ENCODE measurements at places on chromosomes 7 and 10.

DNA sequence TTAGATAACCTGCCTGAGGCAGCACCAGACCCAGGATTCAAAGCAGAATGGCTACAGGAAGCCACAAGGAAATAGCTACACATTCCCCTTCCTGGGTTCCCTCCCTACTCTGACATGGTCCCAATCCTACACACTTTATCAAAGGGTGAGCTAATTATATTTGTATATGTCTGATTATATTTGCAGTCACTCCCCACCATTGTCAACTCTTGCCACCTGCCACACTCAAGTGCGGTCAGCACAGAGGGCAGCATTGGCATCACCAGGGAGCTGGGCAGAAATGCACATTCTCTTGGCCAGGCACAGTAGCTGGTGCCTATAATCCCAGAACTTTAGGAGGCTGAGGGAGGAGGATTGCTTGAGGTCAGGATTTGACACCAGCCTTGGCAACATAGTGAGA, 114.1 kb upstream of the PDLIM1 start:
- no peak for DNase-seq

- DNase-seq: no peak
These were observed 70.3 kb upstream of the DGKI start for GRCh38 chr7:137916980-137917645.

DNA sequence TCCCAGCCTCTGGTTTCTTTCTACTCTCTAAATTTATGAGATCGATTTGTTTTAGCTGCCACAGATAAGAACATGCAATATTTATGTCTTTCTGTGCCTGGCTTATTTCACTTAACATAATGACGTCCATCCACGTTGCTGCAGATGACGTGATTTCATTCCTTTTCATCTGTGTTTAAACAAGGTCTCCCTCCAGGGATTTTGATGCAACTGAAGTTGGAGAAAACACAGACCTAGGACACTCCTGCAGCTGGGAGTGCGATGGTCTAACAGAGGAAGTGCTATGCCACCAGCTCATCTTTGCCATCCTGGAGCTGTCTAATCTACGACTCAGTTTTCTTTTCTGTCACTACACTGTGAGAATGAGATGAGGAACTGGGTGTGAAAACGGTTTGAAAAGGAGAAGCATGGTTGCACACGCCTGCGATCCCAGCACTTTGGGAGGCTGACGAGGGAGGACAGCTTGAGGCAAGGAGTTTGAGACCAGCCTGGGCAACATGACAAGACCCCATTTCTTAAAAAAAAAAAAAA, 1.5 kb upstream of the KCTD7 start:
- DNase-seq: no peak

- no peak for DNase-seq
These were observed 88.3 kb upstream of the KIAA1217 start for GRCh38 chr10:24120646-24121045.

GRCh38 chr7:33596686-33597085, 308.7 kb upstream of the BMPER start:
- DNase-seq: no peak

- DNase-seq: peak; percentile 50
These were observed 41.5 kb upstream of the NMT2 start for GRCh38 chr10:15209827-15210509.

- no peak for DNase-seq
These were observed 90.9 kb downstream of the ACTR3B start for GRCh38 chr7:152850420-152850819.

DNA sequence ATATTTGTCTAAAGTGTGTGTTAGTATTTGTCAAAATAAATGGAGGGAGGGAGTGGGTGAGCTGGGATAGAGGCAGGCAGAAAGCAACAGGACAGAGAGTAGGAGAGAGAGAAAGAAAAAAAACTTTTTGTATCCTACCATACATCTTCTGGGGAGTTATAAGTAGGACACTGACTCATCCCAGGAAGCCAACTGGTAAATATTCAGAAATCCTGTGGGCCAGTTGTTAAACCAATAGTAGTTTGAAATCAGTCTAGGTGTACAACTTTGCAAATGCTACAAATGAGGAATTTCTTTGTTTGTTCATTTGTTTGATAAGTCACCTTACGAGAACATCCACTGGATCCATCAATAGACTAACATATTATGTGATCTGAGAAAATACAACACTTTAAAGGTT, 980.9 kb downstream of the GATA3 start:
- no peak for DNase-seq

DNA sequence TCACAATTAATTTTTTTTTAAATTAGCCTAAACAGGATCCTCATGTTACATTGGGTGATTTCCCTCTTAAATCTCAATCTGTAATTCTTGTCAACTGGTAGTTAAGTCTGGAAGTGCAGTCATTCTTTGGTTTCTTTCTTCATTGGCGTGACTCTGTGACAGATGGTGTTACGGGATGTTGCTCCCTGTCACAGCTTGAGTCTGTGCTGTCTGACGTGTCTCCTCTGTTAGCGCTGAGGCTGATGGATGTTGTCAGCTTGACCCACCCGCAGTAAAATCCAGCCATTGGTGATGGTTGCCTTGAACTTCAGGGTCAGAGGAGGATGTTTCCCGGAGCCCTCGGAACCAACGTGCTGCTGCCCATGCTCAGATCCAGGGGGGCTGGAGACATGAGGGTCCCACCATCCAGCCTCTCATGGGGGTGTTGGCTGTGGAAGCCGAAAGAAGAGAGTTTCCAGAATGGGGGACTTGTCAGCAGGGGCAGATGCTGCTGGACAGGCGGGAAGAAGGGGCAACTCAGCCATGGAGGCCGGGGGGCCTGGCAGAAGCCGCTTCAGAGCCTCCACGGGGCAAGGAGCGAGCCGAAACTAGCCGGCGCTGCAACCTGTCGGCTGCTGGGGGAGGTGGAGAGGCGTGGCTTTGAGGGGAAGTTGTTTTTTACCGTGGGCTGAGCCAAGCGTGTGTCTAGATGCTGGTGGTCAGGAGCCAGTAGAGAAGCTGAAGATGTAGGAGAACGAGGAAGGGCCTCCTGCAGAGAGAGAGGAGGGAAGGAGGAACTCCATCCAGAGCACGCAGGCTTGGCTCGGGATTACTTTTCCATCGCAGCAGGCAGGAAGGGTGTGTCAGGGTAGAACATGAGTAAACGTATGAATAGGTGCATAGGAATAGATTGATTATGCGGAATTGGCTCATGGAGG, 3.5 kb downstream of the SUN1 start:
- no peak for DNase-seq

DNA sequence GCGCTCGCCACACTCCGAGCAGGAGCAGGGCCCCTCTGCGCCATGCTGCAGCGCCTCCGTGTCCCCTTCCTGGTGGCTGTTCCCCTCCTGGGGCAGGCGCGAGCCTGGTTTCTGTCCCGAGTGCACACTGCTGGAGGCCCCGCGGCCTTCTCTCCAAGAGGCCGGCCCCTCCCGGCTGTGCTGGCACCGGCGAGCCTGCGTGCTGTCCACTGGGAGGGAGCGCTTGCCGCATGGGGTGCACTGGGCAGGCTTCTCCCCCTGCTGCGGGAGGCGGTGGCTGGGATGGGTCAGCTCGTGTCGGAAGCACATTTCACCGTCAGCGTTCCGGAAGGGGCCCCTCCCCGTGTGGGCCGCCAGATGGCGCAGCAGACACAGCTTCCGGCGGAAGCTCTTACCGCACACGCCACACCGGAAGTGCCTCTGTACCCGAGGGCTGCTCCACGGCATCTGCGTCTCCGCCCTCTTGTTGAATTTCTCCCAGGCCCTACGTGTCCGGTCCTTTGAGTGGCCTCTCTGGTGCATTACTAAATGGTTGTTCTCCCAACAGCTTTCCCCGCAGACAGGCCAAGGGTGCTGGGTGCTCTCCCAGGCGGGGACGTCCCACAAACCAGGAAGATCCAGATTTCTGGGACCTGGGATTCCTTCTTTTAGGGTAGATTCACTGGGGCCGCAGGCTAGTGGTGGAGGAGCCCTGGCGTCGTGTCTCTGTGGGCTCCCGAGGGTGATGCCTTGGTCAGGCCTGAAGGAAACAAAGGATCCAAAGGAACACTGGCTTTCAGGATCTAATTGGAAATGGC, 18.7 kb downstream of the ZNF786 start:
- no peak for DNase-seq
